ENCODE measurements at places on chromosomes 4 and X.

DNA sequence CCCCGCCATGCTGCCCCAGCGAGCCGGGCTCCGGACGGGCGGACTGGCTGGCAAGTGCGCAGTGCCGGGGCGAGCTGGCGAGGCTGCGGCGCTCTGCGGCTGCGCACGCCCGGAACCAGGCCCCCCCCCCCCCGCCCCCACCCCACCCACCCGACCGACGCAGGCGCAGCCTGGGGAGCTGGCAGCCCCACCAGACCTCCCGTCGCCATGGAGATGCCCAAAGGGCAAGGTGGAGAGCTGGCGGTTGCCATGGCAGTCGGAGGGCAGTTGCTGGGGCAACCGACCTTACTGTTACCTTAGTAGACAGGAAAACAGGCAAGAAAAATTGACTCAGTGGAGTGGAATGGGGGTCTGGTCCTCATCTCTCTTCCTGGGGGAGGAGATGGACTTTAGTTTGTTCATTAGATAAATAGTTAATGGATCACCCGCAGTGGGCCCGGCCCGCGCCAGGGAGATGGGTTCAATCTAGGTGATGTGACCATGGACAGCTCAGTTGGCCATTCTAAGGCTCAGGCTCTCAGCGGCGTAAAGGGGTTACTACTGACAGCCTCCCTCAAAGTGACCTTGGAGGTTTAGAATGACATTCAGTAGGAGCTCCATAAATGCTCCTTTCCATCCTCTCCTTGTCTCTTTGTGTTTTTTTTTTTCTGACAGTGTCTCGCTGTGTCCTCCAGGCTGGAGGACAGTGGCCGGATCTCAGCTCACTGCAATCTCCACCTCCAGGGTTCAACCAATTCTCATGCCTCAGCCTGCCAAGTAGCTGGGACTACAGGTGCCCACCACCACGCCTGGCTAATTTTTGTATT lies at the start of gene PCSK1N:
PCSK1N (minus strand) TSS at position 87 of the 806 bp plus-strand sequence; CDS start at position 9, 78 bp downstream.
- DNase-seq, result no peak

DNA sequence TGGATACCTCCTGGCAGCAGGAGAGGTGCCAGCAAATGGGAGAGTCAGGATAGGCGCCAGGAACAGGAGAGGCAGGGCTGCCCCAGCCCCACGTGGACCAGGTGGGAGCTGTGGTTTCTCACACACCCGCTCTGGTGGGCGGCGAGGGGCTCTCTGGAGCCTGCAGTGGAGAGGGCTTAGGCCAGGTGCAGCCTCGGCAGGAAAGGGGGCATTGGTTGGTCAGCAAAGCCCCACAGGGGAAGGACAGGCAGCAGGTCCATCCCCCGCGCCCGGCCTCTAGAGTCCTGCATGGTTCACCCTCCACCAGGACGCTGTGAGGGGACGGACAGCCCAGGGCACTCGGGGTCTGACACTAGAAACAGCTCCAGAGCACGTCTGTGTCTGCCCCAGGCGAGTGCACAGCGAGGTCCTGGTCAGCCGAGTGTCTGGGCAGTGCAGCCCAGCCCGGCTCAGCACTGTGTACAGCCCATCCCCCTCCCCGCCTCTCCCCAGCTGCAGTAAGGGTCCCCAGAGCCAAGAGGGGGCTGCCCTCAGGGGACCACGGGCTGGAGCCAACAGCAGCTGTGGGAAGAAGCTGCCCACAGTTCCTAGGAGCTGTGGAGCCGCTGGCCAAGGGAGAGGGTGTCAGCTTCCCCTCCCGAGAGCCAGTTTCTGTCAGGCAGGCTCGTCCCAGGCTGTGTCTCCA lies 8.2 kb downstream of the ATP5ME start:
- no peak for DNase-seq

DNA sequence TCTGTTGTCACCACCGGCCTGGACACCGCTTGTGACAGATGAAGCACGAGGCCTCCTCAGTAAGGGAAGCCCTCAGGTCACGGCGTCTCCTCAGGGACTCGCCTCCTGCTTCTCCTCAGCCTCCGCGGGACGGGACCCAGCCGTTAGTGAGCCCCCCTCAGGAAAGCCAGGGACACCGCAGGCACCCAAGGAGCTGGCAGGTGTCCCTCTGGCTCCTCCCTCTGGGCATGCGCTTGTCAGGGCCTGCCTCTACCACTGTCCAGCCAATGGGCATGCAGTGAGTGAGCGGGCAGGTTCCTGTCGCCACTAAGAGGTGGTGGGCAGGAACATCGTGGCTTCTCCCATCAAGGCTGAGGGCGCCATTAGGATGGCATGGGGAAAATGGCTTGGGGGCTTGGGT lies 23.5 kb upstream of the CT55 start:
- DNase-seq, result no peak

DNA sequence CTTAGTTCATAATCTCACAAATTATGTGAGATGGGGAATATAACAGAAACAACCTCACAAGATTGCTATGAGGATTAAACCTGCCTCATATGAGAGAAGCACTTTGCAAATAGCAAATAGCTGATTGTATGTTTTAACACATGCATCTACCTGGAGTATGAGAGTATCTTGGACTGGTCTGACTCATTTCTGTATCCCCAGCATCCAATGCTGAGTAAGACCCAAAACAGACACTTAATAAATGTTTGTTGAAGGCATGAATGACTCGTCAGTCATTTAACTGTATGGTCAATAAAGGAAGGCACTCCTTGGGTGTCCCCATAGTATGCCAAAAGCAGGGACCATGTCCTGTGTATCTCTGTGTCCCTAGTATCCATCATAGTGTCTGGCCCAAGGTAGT lies 350.9 kb upstream of the F9 start:
- DNase-seq, result no peak

DNA sequence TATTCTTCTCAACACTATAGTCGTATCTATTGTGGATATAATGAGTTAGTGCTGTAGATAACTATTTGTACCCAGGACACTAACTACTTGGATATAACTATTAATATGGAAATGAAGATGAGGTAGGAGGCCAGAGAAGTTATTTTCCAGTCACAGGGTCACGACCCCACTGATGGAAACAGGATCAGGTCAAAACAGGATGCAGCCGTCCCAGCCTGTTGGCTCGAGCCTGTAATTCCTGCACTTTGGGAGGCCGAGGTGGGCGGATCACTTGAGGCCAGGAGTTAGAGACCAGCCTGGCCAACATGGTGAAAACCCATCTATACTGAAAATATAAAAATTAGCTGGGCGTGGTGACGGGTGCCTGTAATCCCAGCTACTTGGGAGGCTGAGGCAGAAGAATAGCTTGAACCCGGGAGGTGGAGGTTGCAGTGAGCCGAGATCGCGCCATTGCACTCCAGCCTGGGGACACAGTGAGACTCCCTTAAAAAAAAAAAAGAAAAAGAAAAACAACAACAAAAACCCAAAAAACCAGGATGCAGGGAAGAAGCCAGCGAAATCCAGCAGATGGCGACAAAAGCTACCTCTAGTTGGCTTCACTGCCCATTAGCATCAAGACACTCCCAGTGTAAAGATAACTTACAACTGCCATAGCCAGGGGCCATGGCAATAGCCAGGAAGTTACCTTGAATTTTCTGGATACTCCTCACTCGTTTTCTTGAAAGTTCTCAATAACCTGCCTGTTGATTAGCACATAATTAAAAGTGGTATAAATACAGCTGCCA lies 37.9 kb upstream of the NKAP start:
- DNase-seq, result no peak

DNA sequence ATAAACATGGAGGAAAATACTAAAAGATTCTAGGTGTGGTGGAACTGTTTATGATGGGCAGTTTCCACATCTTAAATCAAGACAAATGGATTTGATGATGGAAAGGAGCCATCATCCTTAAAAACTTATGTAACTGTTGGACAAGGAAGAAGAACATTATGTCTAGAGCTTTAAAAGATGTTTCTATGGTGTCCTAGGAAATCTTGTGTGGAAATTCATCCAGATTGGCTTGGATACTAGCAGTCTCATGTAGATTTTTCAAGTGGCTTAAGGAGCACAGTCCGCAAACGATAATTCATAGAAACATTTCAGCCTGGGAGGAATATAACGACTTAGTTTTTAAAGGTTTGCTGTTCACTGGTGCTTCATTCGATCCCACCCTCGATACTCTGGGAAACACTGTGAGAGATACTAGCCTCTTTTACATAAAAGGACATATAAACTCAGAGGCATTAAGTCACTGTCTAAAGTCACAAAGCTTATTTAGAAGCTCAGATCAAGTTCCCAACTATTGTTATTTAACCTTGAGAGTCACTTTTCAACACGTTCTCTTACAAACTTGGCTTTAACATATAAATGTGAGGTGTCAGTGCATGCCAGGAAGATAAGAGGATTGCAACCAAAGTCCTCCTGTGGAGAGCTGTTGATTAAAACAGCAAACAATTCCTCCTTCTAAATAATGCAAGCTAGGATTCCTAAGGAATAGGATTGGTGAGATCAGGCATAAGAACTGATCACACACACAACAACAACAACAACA lies 135.7 kb upstream of the SCML1 start:
- no peak for DNase-seq

GRCh38 chrX:123878252-123878721 lies 18.4 kb downstream of the XIAP start:
- no peak for DNase-seq

- no peak for DNase-seq
Observed at GRCh38 chr4:26257850-26258249, 63.0 kb upstream of the RBPJ start.

GRCh38 chrX:108270739-108271396 lies 167.4 kb downstream of the COL4A6 start:
- no peak for DNase-seq

- DNase-seq, result no peak
Observed at GRCh38 chr4:2765832-2766526, 9.8 kb upstream of the TNIP2 start.

- no peak for DNase-seq
Observed at GRCh38 chr4:182838535-182838934, 78.7 kb downstream of the DCTD start.

GRCh38 chrX:16484338-16484737 lies 165.6 kb upstream of the S100G start:
- DNase-seq, result no peak

GRCh38 chrX:52424656-52425055 lies 55.8 kb downstream of the XAGE2 start:
- DNase-seq, result no peak

- DNase-seq, result no peak
Observed at GRCh38 chr4:38785901-38786402, 3.2 kb upstream of the TLR10 start.

- DNase-seq, result no peak
Observed at GRCh38 chrX:118174516-118175098, 58.0 kb upstream of the KLHL13 start.

- DNase-seq, result no peak
Observed at GRCh38 chr4:153511104-153511503, 44.9 kb downstream of the TMEM131L start.

DNA sequence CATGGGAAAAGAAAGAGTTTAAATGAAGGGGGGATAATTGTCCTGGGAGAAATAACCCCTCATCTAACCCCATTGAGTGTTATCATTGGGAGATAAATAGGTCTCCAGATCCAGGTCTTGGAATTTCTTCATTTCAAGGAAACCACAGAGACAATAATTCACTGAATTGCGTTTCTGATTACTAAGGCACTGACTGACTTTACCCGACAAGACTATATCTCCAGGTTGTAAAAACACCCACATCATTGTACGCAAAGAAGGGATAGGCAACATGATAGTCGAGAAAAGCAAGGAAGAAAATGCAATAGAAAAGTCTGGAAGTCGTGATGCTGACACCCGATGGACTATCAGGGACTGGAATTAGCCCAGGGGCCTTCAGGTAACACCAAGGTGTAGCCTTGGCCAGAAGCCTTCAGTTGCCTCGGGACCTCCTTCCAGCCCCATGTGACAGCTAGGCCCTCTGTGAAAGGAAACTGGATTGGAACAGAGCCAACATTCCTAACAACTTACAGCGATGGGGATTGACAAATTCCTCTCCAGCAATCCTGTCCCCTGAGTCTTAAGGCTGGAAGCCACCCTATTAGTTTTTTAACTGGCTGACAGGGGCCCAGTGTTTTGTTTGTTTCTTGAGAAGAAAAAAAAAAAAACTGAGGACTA lies 46.5 kb upstream of the RAB9B start:
- DNase-seq, result no peak

- no peak for DNase-seq
Observed at GRCh38 chrX:55011294-55011693, 11.1 kb downstream of the APEX2 start.

- no peak for DNase-seq
Observed at GRCh38 chr4:39043058-39043860, 11.1 kb upstream of the TMEM156 start.

DNA sequence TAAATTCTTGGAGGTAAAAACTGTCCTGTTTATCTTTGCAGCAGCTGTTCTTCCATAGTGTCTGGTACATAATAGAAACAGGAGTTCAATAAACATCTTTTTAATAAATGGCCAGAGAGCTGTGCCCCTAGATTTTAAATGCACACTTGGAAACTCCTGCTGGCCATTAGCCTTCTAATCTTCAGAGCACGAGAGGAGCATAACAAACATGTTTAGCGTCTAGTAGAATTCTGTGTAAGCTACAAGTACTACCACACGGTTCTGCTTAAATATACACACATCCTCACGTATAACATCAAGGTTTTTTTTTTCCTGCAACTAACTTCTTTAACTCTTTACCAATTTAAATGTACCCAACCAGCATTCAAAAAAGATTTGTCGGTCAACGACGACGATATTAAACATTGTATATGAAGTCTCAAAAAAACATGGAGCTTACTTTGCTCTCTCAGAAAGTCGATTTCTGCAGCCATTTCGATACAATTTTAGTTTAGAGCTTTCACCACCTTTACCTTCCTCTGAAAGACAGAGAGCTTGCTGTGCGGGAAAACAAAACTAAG lies 628 bp downstream of the SCLT1 start:
- no peak for DNase-seq

DNA sequence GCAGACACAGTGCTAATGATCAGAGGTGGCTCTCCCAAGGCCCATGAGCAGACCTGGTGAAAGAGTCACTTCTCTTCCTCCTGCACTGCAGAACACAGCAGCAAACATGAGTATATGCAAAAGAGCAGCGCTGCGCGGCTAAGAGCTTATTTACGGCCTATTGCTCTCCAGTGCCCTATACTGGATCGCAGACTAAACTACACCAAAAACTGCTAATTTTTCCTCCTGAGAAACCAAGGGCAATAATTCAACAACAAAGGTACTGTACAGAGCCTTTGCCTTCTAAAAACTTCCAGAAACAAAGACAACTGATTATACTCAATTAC lies 702.5 kb downstream of the ARAP2 start:
- no peak for DNase-seq

DNA sequence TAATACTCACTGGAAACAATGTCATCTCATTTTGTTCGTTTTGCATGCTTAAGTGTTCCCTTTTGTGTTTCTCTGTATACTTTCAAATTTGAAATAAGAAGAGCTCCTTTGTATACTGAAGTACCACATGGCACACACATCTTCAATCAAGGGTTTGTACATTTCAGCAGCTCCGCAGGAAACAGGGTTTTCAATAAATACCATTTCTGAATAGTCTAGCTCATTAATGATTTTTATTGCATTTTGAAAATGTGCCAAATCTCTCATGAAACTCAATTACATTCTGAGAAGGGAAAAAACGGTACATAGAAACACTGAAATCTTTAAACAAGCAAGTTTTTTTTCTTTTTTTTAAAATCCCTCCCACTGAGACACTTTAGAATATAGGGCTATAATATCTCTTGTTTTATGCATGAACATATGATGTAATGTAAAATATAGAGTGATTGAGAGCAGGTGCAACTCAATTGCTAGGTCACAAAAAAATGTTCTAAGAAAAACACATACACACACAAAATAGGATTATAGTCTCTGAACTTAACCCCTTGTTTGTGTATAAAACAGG lies 914.2 kb upstream of the PCDH7 start:
- DNase-seq, result no peak

Data from stimulated activated CD8-positive, alpha-beta memory T cell treated with anti-CD3 and anti-CD28 coated beads, Interleukin-15, amount 100 ng/mL, for 24 hours (primary cell).